ENCODE measurements at places on chromosomes 2 and 18.

DNA sequence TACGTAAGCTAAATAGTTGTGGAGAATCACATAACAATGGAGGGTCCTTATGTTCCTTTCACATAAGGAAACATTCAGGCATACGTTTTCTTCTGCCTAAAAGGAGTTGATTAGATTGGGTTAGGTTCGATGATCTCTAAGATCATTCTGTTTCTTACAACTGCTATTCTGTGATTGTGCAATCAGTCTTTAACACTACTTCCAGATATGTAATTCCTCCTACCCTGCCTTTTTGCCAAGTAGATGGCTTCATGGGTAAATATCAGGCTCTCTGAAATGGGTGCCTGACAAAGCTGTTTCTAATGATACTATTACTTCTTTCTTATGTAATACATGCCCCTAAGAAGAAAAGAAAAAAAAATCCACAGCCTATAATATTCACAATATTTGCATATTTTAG, 321.5 kb downstream of the XIRP2 start:
- no peak for DNase-seq

- DNase-seq, result no peak
Observed at GRCh38 chr2:43402452-43402937, 176.1 kb upstream of the ZFP36L2 start.

DNA sequence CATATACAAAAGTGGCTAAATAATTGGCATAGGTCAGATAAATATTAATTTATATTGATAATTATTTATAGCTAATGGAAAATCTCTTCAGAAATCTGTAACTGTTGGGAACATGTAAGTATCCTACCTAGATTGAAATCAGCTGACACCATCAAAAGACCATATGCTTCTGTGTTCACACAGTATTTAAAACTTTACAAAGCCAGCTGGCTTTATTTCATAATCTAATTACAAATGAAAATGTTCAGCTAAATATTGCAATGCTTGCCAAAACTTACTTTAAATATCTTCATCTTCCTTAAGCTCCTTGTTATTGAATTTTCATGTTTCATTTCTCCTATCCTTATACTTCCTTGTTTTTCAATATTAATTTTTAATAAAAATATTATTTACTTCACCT, 190.9 kb upstream of the DOK6 start:
- no peak for DNase-seq

GRCh38 chr2:189676471-189676870, 2.0 kb downstream of the ANKAR start:
- DNase-seq, result no peak

DNA sequence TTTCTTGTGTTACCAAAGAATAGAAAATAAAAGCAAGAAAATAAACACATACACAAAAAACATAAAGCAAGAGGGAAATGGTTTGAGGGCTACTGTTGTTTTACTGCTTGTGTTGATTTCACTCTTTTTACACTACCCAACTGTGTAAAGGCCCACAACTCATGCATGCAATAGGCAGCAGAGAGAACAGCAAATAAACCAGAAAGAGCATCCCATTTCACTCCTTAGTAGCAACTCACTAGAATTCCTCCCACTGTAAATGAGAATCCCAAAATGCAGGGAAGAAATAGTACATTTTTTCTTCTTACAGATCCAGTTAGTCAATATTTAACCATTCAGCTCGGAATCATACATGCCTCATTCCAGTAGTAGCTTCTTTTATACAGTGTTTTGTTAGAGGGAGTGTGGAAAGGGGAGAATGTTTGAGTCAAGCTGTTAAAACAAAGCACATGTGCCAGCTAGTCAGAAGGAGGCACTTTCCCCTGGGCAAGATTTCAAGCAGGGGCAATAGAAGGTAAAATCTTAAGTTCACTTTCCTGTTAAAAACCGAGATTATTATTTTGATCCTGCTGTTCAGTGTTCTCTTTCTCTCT, 147.2 kb upstream of the FAM98A start:
- DNase-seq, result no peak

DNA sequence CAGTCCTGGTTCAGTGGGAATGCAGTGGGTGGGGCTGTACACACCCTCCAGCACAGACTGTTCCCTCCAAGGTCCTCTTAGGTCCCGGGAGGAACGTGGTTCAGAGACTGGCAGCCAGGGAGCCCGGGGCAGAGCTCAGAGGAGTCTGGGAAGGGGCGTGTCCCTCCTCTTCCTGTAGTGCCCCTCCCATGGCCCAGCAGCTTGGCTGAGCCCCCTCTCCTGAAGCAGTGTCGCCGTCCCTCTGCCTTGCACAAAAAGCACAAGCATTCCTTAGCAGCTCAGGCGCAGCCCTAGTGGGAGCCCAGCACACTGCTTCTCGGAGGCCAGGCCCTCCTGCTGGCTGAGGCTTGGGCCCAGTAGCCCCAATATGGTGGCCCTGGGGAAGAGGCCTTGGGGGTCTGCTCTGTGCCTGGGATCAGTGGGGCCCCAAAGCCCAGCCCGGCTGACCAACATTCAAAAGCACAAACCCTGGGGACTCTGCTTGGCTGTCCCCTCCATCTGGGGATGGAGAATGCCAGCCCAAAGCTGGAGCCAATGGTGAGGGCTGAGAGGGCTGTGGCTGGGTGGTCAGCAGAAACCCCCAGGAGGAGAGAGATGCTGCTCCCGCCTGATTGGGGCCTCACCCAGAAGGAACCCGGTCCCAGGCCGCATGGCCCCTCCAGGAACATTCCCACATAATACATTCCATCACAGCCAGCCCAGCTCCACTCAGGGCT, 17.5 kb upstream of the FAHD2A start:
- no peak for DNase-seq

DNA sequence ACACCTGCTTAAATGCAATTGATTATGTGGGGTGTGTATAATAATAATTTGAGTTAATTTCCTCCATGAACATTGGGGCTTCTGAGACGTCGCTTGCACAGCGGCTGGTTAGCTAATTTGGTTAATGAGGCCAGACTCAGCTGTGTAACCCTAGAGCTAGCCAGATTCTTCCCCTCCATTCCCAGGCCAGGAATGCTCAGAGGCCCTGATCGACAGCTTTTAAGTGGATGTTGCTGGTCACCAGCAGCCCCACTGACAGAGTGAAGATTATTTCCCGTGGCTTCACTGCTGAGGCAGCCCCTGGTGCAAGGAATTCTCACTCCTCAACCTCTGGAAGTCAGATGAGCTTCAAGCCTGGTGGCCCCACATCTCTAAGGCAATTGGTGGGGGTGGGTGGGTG, 12.4 kb upstream of the EPAS1 start:
- no peak for DNase-seq

- DNase-seq, result no peak
Observed at GRCh38 chr2:101463911-101464641, 10.8 kb downstream of the RFX8 start.

DNA sequence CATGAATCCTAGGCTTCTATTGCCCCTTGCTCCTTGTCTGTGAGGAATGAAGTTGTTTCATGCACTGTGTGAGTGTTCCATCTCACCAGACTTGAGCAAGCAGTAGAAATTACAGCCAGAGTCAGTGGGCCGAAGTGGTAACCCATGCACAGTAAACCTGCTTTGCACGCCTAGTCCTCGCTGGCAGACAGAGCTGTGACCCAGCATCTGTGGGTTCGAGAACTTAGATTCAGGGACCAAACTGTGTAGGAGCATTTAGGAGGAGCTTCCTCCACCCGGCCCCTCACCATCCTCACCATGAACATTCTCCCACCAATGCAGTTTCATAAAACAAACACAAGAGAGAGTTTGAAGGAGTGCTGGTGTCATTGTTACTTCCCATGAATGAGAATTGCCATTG, 21.6 kb upstream of the TEX51 start:
- no peak for DNase-seq

- DNase-seq, result no peak
Observed at GRCh38 chr2:112915300-112916144, 4.6 kb downstream of the IL37 start.

- DNase-seq, result no peak
Observed at GRCh38 chr18:79332646-79333045, 63.1 kb upstream of the NFATC1 start.

- no peak for DNase-seq
Observed at GRCh38 chr2:217993138-217993537, 9.7 kb downstream of the TNS1 start.

- DNase-seq, result no peak
Observed at GRCh38 chr2:62658891-62659290, 46.6 kb upstream of the EHBP1 start.

DNA sequence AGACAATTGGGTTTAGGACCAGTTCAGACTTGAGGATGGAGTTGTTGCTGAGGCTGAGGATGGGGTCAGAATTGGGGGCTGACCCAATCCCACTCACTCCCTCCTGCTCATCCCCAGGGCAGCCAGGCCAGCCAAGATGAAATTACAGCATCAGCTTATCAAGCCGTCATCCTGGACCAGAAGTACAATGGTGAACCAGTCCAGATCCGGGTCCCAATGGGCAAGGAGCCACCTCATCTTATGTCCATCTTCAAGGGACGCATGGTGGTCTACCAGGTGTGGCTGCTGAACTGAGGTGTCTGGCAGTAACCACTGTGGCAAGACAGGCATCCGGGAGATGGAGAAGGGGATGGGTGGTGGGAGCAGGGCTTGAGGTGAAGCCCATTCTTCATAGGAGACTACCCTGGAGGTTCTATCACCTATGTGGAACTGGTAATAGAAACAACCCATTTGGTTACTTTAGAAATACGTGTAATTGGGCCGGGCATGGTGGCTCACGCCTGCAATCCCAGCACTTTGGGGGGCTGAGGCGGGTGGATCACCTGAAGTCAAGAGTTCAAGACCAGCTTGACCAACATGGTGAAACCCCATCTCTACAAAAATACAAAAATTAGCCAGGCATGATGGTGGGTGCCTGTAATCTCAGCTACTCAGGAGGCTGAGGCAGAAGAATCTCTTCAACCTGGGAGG, 13.9 kb downstream of the VIL1 start:
- DNase-seq, result no peak

DNA sequence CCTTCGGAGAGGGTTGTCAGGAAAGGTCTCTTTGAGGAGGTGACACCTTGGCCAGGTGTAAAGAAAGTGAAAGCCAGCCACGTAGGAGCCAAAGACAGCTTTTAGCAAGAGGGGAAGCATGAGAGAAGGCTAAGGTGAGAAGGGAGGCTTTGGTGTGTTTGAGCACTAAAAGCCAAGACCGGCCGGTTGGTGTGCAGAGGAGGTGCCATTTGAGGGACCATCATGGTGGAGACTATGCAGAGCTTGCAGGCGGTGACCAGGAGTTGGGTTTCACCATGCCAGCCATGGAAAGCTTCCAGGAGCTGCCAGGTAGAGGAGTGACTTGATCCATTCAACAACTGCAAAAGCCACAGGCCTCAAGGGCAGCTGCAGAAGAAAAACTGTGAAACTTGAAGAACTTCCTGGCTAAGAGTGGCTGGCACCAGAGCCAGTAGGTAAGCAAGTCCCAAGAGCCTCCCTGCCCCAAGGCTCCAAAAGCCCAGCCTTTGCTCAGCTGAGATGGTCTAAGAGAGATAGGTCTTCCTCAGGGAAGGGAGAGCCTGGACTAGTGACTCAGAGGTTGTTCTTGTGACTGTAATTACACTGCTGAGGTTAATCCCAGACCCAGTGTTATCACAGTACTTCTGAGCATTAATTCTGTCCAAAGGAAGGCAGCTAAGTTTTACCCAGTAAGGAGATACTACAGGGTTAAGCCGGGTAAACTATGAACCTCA, 319.0 kb downstream of the BCL11A start:
- DNase-seq, result no peak

DNA sequence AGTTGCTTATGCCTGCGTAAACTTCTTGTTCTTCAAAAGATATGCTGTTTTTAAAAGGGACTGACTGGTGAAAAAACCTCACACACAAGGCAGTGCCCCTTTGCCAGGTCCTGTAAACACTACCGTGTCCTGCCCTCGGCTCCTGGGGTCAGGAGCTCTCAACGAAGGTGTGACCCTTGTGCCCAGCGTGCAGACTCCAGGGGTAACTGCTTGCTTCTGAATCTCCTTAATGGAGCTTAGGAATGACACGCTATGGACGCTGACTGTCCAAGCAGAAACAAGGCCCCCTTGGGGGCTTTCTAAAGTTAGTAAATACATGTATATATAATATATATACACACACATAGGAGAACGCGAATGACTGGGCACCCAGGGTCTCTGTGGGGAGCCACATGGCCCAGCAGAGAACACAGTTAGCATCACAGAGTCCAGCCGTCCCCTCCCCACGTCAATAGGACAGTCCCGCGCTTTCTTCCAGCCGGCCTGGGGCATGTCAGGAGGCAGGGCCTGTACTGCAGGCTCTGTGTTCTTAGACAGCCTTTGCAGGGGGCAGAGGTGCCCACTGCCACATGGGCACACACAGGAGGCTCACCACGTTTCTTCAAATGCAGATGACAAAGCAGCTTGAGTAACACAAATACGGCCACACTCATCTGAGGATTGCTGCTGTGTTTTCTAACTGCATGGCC, 96.1 kb downstream of the HDAC4 start:
- no peak for DNase-seq

DNA sequence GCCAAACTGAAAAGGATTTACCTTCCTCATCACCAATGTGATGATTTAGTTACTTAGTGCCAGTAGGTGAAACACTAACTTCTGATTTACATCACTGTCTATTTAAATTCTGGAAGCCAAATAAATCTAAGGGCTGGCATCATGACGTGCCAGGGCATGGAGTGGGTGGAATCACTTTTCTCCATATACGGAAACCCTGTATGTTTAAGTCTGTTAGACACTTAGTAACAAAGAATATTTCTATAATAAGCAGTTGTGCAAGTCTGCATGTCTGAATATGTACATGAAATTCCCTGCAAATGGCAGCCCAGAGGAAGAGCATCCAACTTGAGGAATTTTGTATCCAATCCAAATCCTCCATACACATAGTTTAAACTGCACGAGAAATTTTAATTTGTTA, 243.1 kb upstream of the SMAD7 start:
- no peak for DNase-seq

DNA sequence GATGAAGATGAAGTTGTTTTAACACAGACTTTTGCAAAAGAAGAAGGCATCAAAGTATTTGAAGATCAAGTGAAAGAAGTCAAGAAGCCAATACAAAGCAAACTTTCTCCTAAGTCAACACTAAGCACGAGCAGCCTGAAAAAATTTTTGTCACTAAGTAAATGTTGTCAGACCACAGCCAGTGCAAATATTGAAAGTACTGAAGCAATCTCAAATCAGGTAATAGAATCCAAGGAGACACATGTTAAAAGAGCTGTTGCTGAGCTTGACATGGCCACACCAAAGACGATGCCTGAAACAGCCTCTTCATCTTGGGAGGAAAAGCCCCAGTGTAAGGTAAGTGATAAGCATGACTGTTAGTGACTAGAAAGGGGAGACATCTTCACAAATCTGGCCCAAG, 75.1 kb downstream of the FSIP2 start:
- DNase-seq, result no peak

GRCh38 chr2:102915128-102915527, 153.3 kb downstream of the TMEM182 start:
- DNase-seq, result no peak

GRCh38 chr2:46091004-46091403, 206.2 kb upstream of the EPAS1 start:
- DNase-seq, result peak; percentile 23

DNA sequence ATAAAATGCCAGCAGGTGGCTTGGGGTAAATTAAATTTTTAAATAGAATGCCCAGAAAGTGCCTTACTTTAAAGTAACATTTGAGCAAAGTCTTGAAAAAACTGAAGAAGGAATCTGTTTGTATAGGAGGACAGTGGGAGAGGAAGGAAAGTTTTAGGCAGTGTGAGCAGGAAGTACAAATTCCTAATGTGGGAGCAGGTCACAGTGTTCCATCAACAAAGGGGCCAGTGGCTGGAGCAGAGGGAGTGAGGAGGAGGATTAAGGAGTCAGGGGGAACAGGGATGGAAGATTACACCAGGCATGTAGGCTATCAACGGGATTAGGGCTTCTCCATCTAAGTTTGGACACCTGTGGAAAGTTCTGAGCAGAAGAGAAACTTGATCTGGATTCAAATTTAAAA, 439.2 kb upstream of the REG3G start:
- peak; percentile 8 for DNase-seq

- DNase-seq, result no peak
Observed at GRCh38 chr2:96800061-96801004, 15.7 kb upstream of the CNNM3 start.

Data from WERI-Rb-1 (cell line).